ENCODE measurements at places on chromosomes 6 and 20.

DNA sequence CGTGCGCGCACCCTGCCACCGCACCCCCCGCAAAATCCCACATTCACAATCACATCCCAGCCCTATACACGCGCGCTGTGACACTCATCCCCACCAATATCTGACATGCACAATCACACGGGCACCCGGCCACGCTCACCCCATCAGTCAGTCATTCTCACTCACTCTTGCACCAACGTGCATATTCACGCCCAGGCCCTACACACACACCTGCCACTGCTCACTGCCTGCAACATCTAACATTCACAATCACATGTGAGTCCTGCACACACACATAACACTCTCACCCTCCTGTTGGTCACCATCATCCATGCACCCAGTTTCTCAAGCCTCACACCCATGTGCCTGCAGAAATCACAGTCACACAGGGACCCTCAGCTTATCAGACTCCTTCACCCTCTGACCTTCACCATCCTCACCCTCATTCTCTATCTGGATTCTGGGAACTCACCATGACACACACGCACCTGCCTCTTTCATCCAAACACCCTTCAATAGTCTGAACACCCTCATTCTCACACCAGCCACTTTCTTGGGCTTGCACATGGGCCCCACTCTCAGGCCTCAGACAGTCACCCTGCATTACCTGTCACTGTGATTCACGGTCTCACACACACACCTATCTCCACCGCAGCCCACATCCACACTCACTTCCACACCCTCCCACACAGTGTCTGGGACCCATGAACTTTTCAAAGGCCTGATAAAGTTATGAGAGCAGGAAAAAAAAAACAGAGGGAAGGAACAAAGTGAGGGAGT is 748 bp upstream of the ATP9A start:
- no peak for DNase-seq

DNA sequence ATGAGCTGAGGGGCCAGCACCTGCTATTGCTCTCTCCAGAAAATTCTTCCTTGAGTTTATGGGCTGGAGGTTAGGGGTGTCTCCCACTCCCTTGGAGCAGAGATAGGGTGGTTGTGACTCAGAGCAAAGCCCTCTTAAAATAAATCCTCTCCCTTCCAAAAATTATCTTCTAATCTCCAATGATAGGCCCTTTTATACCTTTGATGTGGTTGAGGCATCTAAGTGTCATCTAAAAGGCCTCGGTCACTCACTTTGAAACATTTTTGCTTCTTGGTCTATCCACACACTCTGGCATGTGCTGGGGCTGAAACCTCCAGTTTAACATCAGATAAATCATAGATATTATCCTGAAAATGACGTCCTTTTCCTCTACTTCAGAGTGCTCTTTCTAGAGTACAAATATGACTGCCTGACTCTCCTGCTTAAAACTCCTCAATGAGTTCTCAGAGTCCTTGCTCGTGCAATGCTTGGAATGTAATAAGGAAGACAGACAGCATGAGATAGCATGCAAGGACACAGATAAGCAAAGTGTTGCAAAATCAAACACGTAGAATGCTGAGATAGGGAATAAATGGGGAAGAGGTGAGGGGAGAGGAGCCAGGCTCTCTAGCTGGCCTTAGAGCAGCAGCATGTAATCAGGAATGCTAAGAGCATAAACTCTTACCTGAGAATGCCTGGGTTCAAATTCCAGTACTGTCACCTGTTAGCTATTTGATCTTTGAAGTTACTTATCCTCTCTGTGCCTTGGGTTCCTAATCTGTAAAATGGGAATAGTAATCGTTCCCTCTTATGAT is 374.1 kb upstream of the CITED2 start:
- DNase-seq = no peak

DNA sequence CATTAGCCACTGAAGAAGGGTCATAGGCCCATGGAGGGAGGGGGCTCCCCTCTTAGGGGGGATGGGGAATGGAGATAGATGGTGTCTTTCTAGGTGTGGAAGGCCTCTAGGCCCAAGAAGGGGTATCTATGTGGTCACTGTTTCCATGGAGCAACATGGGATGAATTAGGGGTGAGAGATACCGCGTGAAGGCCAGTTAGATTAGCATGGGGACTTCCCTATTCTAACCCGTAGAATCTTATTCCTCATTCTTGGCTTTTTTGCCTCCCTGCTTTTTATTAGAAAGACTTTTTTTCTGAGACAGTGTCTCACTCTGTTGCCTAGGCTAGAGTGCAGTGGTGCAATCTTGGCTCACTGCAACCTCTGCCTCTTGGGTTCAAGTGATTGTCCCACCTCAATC is 3.2 kb downstream of the RAB44 start:
- DNase-seq = no peak

- no peak for DNase-seq
Measured at GRCh38 chr6:21143645-21144044, 449.9 kb upstream of the SOX4 start.

- DNase-seq = no peak
Measured at GRCh38 chr6:2257363-2257762, 12.0 kb upstream of the GMDS start.

GRCh38 chr20:45408646-45409213 is 641 bp downstream of the DBNDD2 start:
- DNase-seq = no peak

DNA sequence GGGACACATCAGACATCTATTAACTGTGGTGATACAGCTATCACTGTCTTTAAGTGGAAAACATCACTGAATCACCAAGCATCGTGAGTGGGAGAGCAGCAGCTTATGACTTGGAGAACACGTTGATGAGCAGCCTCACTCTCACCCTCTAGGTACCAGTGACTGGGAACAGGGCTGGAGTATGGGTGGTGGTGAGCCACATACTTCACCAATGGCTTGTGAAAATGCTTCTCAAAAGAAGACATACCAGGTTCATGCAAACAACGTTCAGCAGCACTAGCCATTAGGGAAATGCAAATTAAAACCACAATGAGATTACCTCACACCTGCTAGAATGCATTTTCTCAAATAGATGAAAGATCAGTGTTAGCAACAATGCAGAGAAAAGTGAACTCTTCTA is 25.3 kb downstream of the SNX5 start:
- DNase-seq = no peak

- no peak for DNase-seq
Measured at GRCh38 chr6:63609231-63609630, 26.4 kb upstream of the PHF3 start.

DNA sequence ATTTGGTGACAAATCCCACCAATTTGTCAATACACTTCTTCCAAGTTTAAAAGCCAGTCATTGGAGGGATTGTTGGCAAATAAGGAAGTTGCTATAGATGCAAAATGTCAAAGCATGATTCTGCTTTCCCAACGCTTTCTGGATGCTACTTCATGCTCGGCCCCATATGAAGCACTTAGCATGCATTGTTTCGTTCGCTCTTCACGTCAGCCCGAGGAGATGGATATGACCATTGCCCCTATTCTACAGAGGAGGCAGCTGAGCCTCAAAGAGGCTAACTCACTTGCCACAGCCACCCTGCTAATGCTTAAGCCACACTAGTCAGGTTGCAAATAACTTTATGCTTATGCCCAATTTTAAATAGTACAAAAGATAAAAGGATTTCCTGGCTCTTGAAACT is 2.8 kb upstream of the NXT1 start:
- no peak for DNase-seq

All from CD4-positive, alpha-beta T cell treated with Interleukin-21 for 1 hour (primary cell).